ENCODE measurements at places on chromosomes 7 and 10.

DNA sequence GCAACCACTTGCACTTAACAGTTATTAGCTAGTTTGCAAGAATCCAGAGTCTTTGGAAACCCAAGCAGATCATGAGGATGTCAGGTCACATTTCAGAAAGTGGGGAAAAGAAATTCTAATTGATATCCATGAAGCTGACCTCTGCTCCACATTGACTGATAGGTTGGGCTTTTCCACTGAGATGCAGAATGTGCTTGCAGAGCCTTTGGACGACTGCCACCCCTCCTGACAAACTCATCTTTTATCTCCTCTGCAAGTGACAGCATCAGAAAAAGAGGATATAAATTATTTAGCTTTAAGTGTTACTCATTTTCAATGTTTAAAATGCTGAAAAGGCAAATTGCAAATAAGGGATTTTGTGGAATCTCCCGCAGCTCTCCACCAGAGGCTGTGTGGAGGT lies 75.3 kb downstream of the C10orf90 start:
- DNase-seq = no peak

DNA sequence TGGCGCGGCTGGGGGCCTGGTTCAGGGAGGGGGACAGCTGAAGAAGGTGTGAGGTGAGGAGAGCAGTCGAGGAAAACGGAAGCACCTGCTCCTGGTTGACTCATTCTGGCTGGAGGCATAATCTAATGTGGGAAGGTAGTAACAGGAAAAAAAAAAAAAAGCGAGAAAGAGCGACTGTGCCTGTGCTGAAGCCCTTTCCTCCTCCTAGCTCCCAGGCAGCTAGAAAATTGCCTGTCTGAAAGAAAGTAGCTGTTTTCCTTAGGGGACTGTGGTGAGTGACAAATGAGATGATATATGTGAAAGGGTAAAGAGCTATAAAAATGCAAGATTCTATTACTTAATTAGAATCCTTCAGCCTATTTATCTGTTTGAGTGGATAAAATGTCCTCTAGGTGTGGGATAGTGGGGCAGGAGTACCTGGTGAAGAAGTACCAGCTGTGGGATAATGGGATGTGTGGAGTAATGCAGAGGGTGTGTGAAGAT lies 4.9 kb upstream of the MEST start:
- DNase-seq = no peak

GRCh38 chr7:24882989-24883621 lies 96.9 kb downstream of the OSBPL3 start:
- DNase-seq = no peak

- DNase-seq = no peak
Observed at GRCh38 chr7:46153583-46153950, 232.5 kb upstream of the IGFBP3 start.

DNA sequence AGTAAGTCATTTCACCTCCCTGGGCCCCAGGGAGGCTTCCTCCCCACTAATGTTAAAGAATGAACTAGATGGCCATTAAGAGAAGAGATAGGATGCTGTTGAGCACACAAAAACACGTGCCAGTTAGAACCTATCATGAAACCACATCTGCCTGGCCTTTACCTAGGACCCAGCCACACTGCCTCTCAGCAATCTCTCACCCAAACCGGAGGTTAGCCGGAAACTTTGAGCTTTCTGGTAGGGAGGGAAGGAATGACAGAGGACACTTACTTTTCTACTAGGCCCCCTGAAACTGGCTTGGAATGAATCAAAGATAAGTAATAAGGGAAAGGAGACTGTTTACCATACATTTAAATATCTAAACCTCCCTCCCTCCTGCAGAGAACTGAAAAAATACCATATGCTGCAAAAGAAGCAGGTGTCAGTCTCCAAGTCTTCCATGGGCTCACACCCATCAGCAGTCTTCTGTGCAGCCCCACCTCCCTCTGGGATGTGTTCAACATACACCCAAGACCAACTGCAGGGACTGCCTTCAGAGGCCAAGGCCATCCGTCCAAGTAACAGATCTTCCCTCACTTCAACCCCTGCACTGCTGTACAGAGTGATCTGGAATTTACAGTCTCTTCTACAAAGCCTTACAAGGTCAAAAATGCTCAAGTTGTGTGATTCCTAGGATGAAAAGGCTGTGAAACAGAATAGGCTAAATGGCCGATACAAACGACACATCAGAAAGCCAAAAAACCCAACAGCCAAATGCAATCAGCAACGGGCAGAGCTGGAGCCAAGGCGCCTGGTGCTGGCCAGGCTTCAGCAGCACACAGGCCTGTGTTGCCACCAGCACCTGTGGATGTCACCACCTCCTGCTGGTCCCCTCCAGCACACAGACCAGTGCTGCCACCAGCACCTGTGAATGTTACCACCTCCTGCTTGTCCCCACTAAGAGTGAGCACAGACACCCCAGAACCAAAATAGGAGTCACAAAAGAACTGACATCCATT lies 42.4 kb downstream of the SORBS1 start:
- DNase-seq = no peak

GRCh38 chr7:29289156-29290021 lies 94.8 kb downstream of the CHN2 start:
- DNase-seq = no peak

- no peak for DNase-seq
Observed at GRCh38 chr10:123577921-123578461, 88.2 kb upstream of the GPR26 start.

DNA sequence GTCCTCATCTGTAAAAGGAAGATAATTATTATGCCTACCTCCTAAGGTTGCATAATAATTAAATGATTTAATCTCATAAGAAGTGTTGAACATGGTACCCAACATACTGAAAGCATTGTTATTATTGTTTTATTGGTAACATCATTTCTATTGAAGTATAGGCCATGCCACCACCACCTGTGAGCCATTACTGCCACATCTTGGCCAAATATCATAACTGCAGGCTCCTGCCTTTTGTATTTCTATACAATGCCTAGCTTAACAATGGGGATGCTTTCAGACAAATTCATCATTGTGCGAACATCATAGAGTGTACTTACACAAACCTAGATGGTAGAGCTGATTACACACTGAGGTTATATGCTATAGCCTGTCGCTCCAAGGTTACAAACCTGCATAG lies 61.1 kb upstream of the NPSR1 start:
- DNase-seq = no peak

DNA sequence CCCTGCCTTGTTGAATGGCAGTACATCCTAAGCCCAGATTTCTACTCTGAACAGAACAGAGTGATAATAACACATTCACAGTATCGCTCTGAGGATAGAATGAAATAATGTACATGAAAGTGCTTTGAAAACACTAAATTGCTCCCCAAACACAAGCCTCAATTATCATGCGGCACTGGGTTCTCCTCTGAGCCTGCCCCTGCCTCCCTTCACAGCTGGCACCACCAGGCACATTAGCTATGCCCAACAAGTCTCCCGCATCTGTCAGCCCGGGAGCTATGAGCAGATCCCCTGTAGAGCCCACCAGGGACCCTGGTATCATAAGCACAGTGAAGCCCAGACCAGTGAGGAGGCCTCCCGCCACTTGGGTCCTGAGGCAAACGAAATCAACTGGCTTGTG lies 405.5 kb downstream of the GRID1 start:
- no peak for DNase-seq

DNA sequence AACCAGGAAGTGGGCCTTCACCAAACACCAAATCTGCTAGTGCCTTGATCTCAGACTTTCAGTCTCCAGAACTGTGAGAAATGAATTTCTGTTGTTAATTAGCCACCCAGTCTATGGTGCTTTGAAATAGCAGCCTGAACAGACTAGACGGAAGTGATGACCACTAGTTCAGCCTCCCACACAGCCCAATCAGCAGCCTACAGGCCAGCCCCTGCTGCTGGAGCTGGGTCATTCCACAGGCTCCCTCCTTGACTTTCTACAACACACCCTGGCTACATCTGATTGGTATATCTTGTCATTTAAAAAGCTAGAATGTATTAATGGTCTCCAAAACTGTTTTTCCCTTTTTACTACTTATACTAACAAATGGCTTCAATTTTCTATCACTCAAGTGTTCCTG lies 277.2 kb upstream of the TAC1 start:
- DNase-seq = no peak

DNA sequence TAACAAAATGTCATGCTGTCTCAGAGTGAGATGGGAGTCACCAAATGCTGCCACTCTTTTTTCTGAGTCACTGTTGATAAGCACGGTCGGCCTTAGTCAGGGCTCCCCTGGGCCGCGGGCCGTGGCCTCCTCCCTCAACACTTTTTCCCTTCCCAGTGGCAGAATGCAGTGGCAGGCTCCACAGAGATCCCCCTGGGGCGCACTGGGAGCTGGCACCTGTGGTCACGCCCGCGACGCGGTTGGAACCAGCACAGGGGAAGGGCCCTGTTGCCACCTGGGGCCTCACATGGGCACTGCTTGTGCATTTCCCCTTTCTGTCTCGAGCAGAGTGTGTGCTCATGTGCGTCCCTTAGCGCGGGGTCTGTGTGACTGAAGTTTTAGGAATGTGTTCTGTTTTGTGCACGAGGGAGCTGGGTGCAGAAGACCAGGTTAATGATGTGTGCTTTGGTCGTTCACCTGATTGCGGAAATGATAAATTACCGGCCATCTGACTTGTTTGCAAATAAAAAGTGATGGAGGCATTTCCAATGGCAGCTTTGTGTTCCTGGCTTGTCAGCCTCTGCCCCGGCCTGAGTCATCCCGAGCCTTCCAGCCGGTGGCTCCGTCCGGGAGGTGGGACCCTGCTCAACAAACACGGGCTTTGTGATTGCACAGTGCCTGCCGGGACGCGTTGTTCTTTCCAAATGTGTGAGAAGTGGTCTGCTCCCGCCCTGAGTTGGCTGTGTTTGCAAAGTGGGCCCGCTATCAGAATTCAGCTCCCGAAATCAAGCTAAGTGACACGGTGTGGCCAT lies 100.7 kb downstream of the NKX6-2 start:
- DNase-seq = peak; percentile 58

GRCh38 chr7:81715984-81716588 lies 53.8 kb downstream of the HGF start:
- DNase-seq = no peak

GRCh38 chr10:49362596-49363260 lies 33.2 kb downstream of the DRGX start:
- peak; percentile 14 for DNase-seq
